Vagina (tissue), 2 donors: ENCODE measurements at places on chromosomes 3 and 15. TPM values are rescaled to one million over a fixed set of nuclear protein-coding genes. Genes with fewer than 3 reads are reported as not detected.

DNA sequence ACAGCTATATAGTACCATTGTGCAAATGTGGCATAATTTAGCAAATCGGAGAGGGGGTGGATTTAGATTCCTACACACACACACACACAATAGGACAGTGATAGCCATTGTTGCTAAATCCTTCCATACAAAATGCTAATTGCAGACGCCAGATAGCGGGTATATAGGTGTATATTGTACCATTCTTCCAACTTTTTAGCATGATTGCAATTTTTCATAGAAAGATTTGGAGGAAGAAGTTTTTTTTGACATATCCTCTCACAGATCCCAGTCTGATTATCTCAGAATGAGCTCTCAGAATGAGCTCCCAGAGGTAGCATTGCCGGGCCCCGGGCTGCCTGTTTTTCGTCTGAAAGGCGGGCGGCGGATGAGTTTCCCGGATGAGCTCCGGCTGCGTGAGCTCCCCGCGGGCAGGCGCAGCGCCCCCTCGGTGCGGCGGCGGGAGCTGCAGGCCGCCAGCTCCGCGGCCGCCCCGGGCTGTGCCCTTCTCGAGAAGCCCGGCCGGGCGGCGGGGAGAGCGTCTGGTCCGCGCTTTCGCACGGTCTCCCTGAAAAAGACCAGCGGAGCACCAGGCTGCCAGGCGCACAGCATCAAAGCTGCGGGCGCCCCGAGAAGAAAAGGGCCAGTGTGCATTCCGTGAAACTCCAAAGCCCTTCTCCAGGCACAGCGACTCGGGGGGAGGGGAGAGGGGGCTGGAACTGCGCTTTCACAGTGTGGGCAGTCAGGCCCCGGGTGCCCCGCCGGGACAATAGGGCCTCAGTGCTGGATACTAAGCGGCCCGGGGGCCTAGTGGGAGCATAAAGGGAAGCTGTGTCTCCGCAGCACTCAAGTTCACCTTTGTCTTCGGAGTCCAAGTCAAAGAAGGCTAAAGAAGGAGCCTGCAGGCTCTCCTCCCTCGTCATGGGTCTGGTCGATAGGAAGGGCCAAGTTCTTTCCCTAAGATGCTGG lies 12.0 kb upstream of the SHC4 start:
- no peak for DNase-seq

GRCh38 chr3:122097141-122097540 lies 42.0 kb downstream of the CD86 start:
- no peak for DNase-seq

GRCh38 chr15:40843885-40844695 lies at the start of gene SPINT1:
Gene SPINT1, plus strand, starts transcription at chr15:40844048. Its CDS starts 507 bp downstream, at chr15:40844555.
- no peak for DNase-seq

Gene GOLGA8Q
- total RNA-seq: 2.7 TPM

Gene HIGD2B
- total RNA-seq: not detected
